ENCODE measurements at places on chromosomes 16 and 17. TPM values are rescaled to one million over a fixed set of nuclear protein-coding genes. Genes with fewer than 3 reads are reported as not detected.

Gene CLEC18A
- 3.0 TPM for total RNA-seq

Gene PDIA2
- total RNA-seq: not detected

Gene PRSS8
- total RNA-seq: not detected

DNA sequence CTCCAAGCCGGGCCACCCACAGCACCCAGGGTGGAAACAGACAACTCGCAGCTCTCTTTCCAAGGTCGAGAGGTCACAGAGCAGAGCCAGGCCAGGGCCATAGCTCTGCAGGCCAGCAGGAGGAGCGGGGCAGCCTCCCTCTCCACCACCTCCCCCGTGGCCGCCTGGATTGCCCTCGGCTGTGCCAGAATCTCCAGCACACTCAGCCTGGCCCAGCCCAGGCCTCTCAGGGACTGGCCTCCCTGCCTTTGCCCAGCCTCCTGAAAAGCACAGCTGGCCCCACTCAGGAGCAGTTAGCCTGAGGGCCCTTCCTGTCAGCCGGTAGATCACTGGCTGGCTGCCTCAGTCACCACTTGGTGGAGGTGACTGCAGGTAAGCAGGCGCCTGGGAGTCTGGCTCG, 85.8 kb upstream of the SEC14L1 start:
- no peak for DNase-seq

- peak; percentile 37 for DNase-seq
Observed at GRCh38 chr17:45848868-45849535, 4.3 kb downstream of the SPPL2C start.

Gene ZP2
- not detected for total RNA-seq

Gene BIRC5
- total RNA-seq: 0.65 TPM

DNA sequence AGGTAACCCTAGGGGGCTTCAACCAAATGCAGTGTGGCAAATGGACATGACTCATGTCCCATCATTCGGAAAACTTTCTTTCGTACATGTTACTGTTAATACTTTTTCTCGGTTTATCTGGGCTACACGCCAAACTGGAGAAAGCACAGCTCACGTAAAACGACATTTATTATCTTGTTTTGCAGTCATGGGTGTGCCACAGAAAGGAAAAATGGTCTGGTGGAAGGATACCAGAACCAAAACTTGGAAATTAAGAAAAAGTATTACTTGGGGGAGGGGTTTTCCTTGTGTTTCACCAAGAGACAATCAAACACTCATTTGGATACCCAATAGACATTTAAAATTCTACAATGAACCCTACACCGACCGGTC, 23.6 kb downstream of the ALOX15B start:
- no peak for DNase-seq

DNA sequence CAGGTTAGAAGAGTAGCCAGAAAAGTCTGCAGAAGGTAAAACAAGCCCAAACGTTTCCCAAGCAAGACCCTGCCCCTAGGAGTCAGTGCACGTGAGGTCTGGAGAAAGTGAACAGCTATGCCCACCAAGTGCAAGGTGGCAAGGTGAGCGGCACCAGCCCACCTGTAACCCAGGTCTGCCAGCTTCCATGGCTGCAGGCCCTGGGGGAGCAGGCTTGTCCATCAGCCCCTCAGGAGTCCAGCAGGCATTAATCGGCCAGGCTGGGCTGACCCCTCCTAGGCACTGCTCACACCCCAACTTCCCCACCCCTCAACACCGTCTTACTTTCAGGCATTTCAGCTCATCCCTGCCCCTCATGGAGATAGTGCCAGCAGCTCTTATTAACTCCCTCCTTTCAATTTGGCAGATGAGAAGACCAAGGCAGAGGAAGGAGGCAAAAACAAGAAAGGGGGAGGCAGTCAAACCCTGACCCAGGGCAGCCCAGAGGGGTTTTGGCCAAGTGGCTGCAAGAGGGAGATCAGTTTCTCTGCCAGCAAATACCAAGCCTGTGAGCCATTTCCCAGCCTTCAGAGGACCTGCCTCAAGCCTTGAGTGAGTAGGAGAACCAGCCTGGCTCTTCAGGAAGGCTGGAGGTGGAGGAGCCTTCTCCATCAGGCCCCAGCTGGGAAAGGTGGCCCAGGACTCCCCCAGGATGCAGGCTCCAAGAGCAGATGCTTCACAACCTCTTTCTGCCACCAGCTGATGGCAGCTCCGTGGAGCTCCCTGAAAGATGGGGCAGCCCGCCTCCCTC, 14.7 kb downstream of the BEAN1 start:
- no peak for DNase-seq

Measured in aorta (tissue), 5 donors.